ENCODE measurements at places on chromosomes 3 and 15.
A peak's percentile ranks its signal among the peaks of the same experiment; 100 is the strongest.

DNA sequence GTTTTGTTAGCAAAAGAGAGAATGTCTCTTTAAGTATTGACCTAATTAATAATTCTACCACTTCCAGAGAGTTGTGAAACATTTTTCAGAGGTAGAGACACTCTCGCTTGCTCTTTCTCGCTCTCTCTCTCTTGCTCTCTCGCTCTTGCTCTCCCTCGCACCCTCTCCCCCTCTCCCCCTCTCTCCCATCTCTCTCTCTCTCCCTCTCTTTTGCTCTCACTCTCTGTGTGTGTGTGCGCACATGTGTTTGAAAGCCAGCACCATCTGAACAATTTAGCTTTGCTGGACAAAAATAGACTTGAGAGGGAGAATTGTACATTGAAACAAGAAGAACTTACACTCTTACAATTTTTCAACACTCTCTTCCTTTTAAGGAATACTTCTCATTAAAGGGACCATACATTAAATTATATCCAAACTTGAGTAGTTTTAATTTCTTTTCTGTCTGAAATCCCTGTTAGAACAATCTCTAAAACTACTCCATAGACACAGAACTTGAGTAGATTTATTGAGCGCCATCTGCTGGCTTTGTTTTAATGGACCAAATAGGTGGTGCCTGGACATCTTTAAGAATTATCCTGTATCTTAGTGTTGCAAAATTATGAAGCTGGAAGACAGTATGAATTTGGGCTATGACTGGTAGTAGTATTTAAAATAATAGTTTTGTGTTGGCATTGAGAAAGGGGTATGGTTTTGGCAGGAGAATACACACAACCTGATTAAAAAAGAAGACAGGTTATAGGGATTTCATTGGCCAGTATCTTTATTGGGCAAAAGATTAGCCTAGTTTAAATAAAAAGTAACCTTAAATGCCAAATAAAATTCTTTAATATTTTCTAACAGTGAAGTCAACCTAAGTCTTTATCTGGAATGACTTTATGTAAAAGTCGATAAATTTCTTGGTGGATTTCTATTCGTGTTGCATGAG lies 124.6 kb downstream of the AKAP13 start:
- no peak for ATAC-seq

DNA sequence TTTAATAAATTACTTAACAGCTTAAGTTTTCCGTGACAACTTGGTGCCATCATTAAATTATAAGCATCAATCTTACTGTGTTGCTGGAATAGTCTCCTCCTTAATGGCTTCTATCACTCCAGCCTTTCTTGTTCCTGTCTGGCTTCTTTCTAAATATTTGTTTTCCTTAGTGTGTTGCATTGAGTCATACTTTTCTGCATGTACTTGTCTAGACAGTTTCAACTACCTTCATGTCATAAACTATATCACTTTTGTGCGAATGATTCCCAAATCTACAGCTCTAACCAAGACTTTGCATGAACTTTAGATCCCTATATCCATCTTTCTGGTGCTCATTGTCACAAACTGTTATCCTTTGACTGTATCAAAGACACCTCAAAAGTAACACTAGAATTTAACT lies 78.4 kb downstream of the AKAP13 start:
- ATAC-seq = peak; percentile 73

- ATAC-seq = no peak
Measured at GRCh38 chr3:24886501-24886900, 391.9 kb upstream of the THRB start.

DNA sequence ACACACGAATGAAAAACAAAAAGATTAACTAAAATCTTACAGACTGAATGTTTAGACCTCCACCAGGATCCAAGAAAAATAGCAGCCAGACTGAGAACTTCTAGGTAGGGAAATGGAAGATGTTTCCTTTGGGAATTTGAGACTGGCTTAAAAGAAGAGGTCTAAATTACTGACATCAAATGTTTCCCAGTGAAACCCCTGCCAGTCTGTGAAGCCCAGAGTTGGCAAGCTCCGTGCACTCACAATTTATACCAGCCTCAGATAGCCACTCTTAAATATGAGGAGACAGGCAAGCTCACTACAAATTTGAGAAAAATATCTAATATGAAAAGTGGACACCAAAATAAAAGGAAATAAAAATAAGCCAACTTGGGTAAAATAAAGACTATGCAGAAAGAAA lies 700.5 kb upstream of the ZNF385D start:
- ATAC-seq = no peak

DNA sequence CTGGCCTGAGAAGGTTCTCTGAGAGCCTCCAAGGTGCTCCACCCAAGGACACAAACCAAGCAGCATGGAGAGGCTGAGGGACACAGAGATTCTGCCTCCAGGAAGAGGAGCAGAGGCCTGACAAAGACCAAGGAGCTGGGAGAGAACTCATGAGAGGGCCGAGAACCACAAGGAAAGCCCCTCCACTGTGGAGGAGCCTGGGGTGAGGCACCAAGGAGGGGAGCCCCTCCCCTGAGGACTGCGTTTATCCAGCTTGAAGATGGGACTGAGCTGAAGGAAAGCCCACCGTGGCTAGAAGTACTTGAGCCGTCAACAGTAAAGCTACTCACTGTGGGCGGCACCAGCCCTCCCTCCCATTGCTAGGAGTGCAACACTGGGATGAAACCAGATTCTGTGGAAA lies 63.1 kb upstream of the MEF2A start:
- ATAC-seq = no peak

GRCh38 chr3:42674146-42674545 lies 11.2 kb upstream of the KLHL40 start:
- no peak for ATAC-seq

DNA sequence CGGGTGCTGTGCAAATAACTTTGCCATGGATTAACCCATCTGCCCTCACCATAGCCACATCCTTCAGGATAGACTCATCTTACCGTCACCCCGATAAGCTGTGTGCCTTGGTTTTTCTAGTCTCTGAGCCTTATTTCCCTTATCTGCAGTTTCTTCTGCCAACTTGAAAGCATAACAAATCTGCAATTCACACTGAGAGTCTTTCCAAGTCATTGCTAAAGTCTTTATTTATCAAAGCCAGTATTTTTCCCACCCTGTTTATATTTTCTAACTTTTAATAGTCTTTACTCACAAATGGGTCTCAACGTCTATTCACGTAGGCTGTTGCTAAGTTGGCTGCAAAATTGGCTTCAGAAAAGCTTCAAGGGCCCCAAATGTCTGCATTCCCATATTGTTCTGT lies 61.6 kb upstream of the SUCLG2 start:
- ATAC-seq = no peak

- no peak for ATAC-seq
Measured at GRCh38 chr3:152447511-152447910, 178.8 kb downstream of the MBNL1 start.

- ATAC-seq = no peak
Measured at GRCh38 chr3:55244247-55244646, 242.9 kb downstream of the WNT5A start.

DNA sequence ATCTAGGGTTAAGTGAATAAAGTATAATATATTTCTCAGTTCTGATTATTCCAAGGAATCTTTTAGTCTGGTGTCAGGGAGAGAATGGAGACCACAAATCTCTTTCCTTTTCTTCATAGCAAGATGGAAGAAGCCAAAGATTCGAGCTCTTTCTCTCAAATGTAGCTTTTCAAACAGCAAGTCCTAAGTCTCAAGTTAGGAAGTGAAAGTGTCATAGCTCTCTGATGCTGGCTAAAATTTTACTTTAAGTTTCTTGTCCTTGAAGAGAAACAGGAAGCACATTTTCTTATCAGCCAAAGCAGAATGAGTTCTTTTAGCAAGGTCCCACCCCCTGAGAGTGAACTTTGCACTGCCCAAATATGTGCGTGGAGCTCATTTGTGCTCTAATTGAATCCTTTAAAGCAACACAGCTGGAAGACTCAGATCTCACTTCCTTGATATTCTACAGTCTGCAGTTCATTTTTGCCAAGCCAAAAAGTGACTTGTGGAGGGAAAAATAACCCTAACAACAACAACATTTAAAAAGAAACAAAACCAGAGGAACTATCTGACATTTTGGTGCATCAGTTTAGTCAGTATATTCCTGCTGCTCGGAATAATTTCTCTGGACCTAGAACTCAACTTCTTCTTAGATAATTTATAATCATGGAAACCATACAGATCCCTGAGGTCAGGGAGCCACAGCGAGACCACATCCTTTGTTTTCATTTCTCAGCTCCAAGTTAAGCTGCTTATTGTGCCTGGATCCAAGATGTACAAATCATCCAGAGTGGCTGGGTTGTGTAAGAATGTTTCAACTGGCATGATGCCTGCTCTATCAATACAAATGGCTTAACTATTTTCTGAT lies 238.7 kb upstream of the P2RY1 start:
- ATAC-seq = peak; percentile 67

DNA sequence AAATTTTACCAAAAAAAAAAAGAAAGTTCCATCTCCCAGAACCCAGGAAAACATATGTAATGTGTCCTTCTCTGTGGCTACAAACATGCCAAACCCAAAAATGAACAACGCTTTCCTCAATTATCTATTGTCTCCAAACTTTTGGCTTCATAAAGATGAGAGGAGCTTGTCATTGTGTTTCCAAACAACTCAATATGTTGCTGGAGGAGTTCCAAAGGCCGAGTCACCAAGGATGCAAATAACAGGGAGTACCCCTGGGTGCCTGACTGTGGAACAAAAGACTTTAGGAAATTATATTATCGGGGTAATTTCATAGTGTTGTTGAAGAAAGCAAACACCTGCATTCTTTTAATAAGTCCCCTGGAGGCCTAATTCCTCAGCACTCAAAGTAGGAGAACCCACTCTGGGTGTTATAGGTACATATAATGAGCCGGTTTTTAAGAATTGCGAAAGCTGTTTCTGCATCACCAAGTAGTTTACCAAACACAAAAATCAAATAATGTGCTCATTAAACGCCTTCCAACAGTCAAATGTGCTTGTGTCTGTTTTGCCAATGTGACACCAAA lies 206.3 kb upstream of the PRICKLE2 start:
- ATAC-seq = no peak

- no peak for ATAC-seq
Measured at GRCh38 chr3:50554553-50554952, 13.0 kb downstream of the C3orf18 start.

GRCh38 chr15:82045892-82046665 lies at the start of gene MEX3B:
Gene MEX3B (minus strand): TSS chr15:82046018. CDS start chr15:82045705, 313 bp downstream.
- peak; percentile 77 for ATAC-seq

DNA sequence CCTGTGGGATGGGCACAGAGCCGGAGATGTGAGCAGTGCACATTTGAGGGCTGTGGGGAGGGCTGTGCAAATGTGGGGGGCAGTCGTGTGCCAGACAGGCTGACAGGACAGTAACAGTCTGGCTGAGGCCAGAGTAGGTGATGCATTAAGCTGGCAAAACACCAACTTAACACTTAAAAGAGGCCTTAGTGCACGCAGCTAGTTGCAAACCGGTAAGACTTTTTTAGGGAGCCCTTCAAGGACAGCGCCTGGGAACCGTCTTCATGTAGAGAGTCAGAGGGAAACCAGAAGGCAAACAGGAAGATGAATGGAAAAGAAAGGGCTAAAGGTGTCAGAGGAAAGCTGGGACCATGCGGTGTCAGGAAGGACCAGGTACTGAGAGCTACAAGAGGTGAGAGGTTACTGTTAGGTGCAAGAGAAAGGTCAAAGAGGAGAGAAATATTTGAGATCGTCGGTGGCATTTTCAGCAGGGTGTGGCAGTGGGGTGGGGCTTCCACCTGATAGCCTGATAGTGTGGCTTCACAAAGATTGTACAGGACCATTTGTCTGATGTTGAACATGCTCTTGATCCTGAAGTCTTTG lies 30.0 kb upstream of the CHD2 start:
- peak; percentile 37 for ATAC-seq

- ATAC-seq = peak; percentile 72
Measured at GRCh38 chr15:41811432-41812195, 16.3 kb upstream of the JMJD7 start.

DNA sequence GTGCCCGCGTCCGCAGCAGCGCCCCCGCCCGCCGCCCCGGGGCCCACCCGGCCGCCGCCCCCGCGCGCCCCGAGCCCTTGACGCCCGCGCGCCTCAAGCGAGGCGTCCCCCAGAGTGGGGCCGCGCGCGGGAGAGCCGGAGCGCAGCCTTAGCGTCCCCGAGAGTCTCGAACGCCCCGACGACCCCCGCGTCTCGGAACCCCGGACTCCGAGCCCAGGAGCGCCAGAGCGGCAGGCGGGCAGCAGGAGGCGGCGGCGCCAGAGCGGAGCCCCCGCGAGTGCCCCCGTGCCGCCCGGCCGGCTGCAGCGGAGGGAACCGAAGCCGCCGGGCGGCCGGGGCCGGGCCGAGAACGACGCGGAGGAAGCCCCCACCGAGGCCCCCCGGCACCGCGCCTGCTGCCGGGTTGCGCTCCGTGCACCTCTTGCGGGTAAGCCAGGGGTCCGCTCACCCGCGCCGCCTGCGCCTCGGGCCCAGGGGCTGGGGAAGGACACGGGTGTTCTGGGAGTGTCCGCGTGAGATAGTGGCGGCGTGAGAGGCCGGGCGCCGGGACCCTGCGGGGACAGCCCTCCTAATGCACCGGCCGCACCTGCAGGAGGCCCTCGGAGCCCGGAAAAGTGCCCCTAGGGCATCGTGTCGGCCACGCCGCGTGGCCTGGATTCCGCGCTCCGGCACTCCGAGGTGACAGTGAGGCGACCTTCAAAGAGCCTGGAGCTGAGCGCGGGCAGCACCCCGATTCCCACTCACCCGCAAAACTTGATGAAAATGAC lies 52.0 kb upstream of the ULK4 start:
- peak; percentile 11 for ATAC-seq

GRCh38 chr15:72195101-72195511 lies 2.5 kb downstream of the GRAMD2A start:
- ATAC-seq = peak; percentile 4

DNA sequence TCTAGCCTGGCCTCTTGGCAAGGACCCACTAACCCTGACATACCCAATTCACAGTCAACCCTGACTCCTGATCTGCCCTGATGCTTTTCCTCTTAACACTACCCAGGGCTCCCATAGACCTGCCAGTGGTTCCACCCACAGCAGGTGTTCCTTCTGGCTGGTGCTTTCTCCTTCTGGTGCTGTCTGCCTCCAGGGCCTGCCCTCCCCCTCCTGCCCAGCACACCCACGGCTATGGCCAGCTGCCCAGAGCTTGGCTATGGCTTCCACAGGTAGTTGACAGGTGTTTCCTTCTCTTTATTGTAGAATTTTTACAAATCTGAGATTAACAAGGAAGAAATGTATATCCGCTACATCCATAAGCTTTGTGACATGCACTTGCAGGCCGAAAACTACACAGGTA lies 46.5 kb upstream of the MANF start:
- no peak for ATAC-seq

GRCh38 chr3:196969660-196970546 lies 1.3 kb upstream of the PIGZ start:
- ATAC-seq = peak; percentile 82

DNA sequence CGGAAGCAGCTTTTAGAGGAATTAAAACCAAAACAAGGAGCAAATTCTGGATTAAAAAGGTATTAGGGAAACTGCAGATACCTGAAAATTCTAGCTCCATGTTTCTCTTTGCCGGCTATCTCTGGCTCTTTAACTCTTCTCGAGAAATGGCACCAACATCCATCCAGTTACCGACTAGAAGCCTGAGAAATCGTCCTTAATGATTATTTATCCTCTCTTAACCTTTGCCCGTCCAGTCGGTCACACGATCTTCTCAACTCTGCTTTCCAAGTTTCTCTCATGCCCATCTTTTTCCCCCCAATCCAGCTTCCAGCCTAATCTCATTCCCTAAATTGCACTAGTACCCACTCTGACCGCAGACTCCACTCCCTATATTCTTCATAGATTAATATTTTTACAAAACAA lies 596 bp upstream of the SGO1 start:
- ATAC-seq = no peak
